ENCODE measurements at places on chromosomes 16 and 17. TPM values are rescaled to one million over a fixed set of nuclear protein-coding genes. Genes with fewer than 3 reads are reported as not detected.

DNA sequence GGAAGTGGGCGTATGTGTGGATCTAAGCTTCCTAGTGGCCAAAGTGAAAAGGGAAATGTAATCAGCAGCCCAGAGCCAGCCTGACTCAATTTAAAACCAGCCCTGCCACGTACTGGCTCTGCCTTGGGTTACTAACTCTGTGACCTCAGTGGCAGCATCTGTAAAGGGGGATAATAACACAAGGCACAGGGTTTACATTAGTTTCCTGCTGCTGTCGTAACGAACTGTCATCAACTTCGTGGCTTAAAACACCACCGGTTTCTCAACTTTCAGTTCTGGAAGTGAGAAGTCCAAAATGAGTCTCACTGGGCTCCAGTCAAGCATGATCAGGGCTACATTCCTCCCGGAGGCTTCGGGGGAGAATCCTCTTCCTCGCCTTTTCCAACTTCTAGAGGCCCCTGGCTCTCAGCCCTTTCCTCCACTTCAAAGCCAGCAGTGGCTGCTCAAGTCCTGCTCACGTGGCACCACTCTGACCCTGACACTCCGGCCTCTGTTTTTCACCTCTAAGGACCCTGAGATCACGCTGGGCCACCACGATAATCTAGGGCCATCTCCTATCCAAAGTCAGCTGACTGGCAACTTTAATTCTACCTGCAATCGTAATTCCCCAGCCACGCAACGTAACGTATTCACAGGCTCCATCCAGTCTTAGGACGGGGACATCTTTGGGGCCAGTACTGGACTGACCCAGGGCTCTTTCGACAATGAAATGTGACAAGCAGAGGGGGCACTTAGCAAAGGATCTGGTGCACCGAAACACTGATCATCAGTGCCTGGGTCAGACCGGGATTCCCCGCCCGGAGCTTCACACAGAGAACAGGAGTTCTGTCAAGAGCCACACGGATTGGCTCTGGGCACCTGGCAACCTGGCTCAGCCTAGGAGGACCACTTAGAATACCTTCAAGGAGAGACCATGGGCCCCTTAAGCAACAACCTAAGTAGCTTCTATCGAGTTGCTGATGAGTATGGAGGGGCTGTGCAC lies 14.5 kb downstream of the TMC6 start:
- DNase-seq: no peak

Gene CNGB1
- 0.04 TPM for total RNA-seq

DNA sequence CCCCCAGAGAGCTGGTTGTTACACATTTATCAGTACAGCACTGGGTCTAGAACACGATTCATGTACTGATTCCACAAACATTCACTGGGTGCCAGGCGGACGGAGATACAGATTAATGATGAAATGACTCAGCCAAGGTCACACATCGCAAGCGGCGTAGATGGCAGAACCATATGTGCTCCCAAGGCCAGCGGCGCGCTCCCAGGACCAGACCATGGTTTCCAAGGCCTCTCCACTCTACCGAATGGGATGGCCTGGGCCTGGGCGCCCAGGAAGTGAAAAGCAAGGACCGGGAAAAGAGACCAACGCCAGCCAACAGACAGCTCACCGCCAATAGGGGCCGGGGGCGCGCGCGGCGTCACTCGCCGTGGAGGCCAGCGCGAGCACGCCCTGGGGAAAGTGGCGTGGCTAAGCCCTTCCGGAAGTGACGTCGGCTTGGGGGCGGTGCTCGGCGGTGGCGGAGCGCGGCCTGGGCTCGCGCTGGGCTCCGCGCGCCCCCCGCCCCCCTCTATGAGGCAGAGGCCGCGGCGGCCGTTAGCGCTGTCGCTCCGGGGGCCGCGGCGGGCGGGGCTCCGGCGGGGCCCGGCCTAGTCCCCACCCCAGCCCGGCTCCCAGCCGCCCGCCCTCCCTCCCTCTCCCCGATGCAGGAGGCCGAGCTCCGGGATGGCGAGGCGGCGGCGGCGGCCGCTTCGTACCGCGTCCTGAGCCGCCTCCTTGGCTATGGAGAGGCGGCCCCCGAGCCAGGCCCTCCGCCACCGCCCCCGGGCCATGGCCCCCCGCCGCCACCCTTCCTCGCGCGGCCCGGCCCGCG lies at the start of gene SOCS7:
Gene SOCS7, plus strand, starts transcription at position 433 of the 811 bp plus-strand sequence. Its CDS starts 209 bp downstream, at position 642.
- DNase-seq: peak; percentile 81

DNA sequence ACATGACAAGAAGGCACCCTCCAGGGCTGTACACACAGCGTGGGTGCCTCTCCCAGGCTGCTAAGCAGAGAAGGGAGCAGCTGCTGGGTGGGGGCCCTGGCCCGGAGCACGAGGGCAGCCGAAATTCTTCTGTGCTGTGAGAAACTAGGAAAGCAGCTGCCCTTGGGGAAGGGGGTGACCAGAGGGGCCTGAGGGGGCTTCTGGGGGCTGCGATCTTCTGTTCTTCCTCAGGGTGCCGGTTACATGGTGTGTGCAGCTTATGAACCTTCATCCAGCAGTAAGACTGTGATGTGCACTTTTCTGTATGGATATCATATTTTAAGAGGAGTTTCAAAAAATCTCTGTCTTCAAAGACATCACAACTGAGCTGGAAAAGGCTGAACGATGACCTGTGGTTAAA lies 43.2 kb upstream of the METRNL start:
- no peak for DNase-seq

DNA sequence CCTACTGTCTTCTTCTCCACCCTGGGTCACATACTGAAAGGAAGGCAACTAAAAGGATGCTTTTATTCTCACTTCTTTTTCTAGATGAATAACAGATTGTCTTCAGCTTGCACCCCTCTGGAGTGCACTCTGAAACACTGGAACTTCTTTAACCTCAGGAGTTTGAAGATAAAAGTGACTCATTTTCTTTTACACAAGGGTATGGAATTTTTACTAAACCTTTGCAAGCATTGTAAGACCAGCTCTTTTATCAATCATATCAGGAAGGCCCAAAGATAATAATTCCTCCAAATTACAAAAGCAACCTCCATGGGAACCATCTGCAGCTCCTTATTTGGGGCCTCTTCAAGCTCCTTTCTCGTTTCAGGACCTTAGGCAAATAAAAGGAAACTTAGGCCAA lies 193.5 kb upstream of the KIF2B start:
- DNase-seq: no peak

Gene C1QTNF8
- total RNA-seq: not detected

DNA sequence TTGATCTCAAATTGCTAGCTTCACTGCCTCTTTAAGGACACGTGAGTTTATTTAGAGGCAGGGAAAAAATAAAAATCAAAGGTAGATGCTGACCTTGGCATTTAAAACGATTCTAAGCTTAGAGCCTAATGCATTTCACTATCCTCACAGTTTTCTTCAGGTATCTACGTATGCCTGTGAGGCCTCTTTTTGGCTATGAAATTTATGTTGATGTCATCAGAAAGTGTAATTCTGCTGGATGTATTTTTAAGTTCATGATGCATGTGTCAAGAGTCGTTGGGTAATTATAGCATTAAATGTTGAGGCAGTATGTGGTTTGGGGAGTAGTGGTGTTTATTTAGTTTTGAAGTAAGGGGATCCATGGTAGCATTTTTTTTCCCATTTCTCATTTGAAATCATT lies 4.2 kb upstream of the KRTAP3-2 start:
- DNase-seq: no peak

DNA sequence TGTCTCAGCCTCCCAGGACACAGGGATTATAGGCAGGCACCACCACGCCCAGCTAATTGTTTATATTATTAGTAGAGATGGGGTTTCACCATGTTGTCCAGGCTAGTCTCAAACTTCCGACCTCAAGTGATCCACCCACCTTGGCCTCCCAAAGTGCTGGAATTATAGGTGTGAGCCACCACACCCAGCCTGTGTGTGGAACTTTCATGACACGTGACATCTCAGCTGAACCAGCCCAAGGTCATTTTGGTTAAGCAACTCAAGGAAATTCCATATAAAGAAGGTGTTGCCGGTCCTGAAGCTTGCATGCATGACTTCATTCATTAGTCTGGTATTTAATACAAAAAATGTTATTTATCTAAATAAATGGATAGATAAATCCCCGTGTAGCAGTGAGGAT lies 145.5 kb downstream of the AXIN2 start:
- DNase-seq: no peak

DNA sequence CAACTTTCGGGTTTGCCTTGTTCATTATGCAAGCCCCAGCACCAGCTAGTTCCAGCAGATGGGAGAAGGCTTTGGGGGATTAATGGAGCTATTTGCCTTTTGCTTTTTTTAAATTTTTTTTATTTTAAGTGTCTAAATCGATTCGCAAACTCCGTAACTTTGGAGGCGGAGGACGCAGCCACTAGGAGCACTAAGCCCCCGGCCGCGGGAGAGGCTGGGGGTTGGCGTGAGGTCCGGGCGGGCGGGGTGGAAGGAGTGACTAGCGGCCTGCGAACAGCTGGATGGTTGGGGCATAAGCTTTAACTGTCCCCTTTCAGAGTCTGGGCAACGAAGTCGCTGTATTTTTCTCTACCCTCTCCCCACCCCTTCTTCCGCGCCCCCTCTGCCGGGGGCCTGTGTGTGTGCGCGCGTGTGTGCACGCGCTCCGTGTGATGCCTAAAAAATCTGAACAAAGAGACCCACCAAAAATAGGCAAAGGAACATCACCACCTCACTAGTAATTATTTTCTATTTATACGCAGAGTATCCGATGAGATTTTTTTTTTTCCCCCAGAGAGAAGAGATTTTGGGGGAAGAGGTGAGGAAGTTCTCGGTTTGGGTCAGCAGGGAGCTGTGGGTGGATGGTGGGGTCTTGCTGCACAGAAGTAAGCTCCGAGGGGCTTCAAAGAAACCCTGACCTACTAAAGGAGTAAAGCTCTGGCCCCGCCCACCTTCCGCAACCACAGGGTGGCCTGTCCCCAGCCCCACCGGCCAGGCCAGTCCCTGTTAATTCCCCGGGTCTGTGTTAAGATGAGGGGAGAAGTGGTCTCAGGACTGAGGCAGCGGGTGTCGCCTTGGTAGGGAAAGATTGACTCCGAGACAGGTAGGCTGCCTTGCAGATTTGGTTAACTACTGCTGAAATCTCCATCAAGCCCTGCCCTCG lies 2.3 kb downstream of the SHISA9 start:
- no peak for DNase-seq

GRCh38 chr17:81967533-81968395 lies 6.8 kb upstream of the NOTUM start:
- peak; percentile 14 for DNase-seq

GRCh38 chr17:33602981-33603380 lies 309.9 kb upstream of the ASIC2 start:
- no peak for DNase-seq

Gene ZFPM1
- total RNA-seq: 4.6 TPM

Gene PRSS27
- 1.2 TPM for total RNA-seq

- DNase-seq: no peak
Observed at GRCh38 chr17:8104911-8105310, 13.4 kb downstream of the ALOXE3 start.

Gene KRT31
- total RNA-seq: not detected

DNA sequence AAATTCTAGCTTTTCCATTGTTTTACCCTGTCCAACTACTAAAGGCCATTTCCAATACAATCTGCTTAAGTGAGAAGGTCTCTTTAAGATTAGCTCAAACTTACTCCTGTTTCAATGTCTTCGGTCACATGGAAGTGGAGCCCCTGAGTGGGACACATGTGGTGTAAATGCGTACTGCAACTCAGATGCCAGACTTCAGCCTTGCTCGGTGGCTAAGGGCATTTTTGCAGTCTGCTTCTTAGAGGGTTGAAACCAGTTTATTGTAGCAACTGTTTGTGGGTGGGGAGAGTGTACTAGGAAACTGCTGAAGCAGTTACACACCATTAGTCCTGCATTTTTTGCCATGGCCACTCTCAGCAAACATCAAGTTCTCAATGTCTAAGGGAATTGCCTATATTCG lies 140.6 kb downstream of the PARN start:
- peak; percentile 34 for DNase-seq

- DNase-seq: peak; percentile 84
Observed at GRCh38 chr16:4500272-4500671, 24.1 kb downstream of the HMOX2 start.

GRCh38 chr17:74698069-74698468 lies 14.7 kb downstream of the CD300LF start:
- DNase-seq: no peak

Gene TMC7
- 6.9 TPM for total RNA-seq

GRCh38 chr17:33050611-33051140 lies 59.0 kb downstream of the SPACA3 start:
- DNase-seq: no peak

DNA sequence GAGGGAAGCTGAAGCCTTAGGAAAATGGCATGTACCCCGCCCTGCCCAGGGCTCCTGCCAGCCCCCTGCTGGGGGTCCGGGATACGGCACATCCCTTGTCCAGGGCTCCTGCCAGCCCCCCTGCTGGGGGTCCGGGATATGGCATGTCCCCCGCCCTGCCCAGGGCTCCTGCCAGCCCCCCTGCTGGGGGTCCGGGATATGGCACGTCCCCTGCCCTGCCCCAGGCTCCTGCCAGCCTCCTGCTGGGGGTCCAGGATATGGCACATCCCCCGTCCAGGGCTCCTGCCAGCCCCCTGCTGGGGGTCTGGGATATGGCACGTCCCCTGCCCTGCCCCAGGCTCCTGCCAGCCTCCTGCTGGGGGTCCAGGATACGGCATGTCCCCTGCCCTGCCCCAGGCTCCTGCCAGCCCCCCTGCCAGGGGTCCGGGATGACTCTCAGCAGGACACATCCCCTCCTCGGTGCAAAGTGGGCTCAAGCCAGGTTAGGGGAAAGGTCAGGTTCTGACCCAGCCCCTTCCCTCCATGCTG lies 43.2 kb downstream of the RPH3AL start:
- peak; percentile 7 for DNase-seq

Gene ELAC2
- total RNA-seq: 290 TPM

DNA sequence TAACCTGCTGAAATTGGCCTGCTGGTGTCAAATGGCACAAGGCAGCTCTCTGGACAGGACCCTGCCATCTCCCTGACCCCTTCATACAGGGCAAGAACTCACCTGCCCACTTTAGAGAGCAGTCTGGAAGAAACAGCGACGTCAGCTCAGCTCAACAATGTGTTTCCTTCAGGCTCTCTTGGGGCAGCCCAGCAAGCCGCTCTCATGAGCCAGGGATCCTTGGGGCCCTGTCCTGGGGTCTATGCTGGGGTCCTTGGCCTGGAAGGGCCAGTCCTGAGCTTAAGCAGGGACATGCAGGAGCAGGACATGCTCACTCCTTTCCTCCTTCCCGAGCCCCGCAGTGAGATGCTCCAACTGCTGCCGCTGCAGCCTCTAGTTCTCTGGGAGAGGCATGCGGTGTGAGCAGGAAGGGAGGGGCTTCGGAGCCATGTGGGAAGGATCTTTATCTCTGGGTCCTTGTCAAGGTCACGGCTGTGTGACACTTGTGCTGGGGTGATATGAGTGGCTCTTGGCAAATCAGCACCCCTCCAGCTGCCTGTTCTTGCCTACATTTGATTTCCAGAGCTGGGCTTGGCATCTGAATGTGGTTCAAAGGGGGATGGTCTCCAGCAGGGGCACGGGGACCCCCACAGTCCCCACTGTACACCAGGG lies 3.4 kb downstream of the C1QTNF1 start:
- DNase-seq: no peak

Gene WNT9B
- not detected for total RNA-seq

DNA sequence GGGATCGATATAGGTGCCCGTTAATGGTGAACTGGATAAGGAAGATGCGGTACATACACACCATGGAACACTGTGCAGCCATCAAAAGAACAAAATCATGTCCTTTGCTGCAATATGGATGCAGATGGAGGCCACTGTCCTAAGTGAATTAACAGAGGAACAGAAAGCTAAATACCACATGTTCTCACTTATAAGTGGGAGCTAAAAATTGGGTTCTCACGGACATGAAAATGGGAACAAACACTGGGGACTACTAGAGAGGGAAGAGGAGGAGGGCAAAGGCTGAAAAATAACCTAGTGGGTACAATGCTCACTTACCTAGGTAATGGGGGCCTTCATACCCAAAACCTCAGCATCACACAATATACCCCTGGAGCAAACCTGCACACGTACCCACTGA lies 302.6 kb downstream of the XYLT1 start:
- DNase-seq: no peak

All from PC-3 (cell line).